ENCODE measurements at places on chromosomes 13 and 19.

DNA sequence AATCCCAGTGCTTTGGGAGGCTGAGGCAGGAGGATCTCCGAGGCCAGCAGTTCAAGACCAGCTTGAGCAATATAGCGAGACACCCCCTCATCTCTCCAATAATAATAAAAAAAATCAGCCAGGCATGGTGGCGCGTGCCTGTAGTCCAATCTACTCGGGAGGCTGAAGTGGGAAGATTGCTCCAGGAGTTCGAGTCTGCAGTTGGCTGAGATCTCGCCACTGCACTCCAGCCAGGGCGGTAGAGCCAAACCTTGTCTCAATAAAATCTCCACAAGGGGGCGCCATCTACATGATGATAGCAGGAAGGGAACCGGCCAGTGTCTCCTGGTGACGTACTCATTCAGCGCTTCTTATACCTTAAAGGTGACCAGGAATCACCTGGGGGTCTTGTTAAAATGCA, 13.6 kb upstream of the C5AR1 start:
- DNase-seq: no peak

DNA sequence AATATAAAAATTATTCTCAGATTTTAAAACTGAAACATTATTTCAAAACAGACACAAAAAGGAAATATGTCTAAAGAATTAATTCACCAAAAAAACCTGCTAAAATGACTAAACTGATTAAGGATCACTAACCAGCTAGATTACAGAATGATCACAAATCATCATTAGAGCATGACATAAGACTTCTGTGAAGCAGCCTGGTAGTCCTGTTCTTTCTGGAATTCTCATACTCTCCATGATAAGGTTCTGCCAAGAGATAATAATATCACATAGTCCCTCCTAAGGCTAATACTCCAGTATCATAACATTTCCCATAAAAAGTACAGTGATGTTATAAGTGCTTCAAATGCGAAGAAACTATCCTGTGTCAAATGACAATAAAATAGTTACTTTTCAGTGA, 1814.9 kb downstream of the SLITRK5 start:
- no peak for DNase-seq

GRCh38 chr19:37966211-37966661, 59.2 kb downstream of the SIPA1L3 start:
- peak; percentile 75 for DNase-seq

GRCh38 chr19:51250786-51251467, at the start of gene SIGLECL1:
Gene SIGLECL1, plus strand, starts transcription at chr19:51251080. Its CDS starts 12,993 bp downstream, at chr19:51264073.
- DNase-seq: no peak

GRCh38 chr13:49110122-49110912, 109.8 kb upstream of the MLNR start:
- no peak for DNase-seq

DNA sequence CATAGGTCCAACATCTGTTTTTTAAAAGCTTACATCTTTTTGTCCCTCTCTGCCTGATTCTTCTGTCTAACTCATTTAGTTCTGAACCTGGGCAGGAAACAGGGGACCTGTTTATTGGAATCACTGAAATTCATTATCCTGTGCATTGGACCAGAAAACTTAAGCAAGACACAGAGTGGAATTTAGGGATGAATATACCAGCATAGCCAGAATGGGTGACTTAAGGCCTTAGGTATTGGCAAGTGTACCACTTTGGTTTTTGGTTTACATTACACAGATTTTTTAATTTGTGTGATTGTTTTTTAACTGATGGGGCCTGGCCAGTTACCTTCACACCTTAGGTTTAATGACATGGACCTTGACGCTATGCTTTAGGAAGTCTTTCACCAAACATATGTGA, 232.5 kb downstream of the GPC5 start:
- no peak for DNase-seq

- no peak for DNase-seq
Observed at GRCh38 chr19:35457173-35457572, 9.1 kb downstream of the FFAR2 start.

- DNase-seq: no peak
Observed at GRCh38 chr13:80131204-80131603, 209.7 kb downstream of the SPRY2 start.

DNA sequence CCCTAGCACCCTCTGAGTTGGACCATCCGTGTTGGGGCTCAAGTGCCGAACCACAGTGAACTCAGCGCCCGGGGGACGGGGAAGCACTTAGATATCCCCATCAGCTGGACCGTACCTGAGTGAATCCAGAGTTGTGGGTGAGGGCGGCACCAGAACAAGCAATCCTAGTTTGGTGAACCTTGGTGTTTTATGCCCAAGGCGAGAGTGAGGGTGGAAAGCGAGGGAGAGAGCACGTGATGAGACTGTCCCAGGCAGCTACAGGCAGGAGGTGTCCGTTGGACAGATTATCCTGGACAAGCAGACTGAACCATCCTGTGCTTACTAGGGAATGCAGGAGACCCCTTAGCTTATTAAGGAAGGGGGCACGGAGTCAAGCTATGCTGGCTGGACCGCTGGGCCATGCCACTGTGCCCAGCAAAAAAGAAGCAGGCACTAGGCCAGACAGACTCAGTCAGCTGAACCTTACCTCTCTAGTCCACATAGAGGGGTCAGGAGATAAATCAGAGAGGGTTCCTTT, 596 bp downstream of the GET3 start:
- DNase-seq: no peak

- DNase-seq: no peak
Observed at GRCh38 chr13:108377646-108378206, 108.2 kb downstream of the TNFSF13B start.

- no peak for DNase-seq
Observed at GRCh38 chr13:100389617-100390016, 199.0 kb downstream of the GGACT start.

GRCh38 chr13:95516021-95516420, 36.5 kb upstream of the CLDN10 start:
- no peak for DNase-seq

- DNase-seq: no peak
Observed at GRCh38 chr13:46896341-46897137, at the start of gene HTR2A. Gene HTR2A, minus strand, starts transcription at chr13:46897053. Its CDS starts 1,147 bp downstream, at chr13:46895906.

DNA sequence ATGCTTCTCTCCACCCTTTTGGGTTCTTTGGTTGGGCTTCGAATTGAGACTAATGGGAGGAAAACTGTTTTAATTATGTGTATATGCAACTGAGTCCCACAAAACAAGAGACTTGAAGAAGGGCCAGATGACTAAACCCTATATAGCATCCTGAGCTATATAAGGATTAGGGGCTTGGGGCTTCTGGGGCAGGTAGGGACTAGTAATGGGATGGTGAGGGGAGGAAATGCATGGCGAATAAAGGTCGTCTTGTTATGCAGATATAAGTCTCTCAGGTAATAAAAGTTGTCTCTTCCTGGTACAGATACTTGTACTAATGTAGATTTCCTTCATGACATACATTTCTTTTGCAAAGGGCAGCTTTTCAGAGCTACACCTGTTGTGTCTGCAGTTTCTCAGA, 2.8 kb upstream of the SLC7A9 start:
- no peak for DNase-seq

DNA sequence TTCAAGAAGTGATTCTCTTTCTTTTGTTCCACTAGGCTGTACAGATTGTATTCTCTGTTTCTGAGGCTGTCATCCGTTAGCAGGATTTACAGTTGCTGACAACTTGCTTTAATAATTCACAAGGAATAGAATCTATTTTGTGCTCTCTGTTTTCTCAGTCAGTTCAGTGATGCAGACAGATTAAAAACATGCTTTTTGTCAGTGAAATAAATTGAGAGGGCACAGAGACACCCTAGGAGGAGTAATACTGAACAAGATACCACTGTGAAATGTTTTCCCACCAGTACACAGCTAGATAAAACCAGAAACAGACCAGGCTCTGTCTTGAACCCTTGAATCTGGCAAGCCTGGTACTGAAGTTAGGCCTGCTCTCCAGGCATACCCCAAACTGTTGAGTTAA, 58.7 kb downstream of the LACC1 start:
- DNase-seq: no peak

- DNase-seq: no peak
Observed at GRCh38 chr13:98530217-98530616, 46.7 kb downstream of the STK24 start.

- DNase-seq: no peak
Observed at GRCh38 chr13:60654415-60654814, 257.4 kb downstream of the TDRD3 start.

Data from chondrocyte (in vitro differentiated cells).